ENCODE measurements at places on chromosomes 6 and 20. TPM values are rescaled to one million over a fixed set of nuclear protein-coding genes. Genes with fewer than 3 reads are reported as not detected.

INSM1 gene
- not detected for total RNA-seq

SH3BGRL2 gene
- total RNA-seq, result 12.2 TPM

OPRM1 gene
- not detected for total RNA-seq

DAAM2 gene
- 0.07 TPM for total RNA-seq

ADGRF5 gene
- not detected for total RNA-seq

SLC12A5 gene
- total RNA-seq, result not detected

DSE gene
- total RNA-seq, result 148 TPM

ENPP4 gene
- 1.2 TPM for total RNA-seq

BAG2 gene
- 3.8 TPM for total RNA-seq

BICRAL gene
- total RNA-seq, result 7.5 TPM

GPX5 gene
- total RNA-seq, result not detected

TOX2 gene
- 0.28 TPM for total RNA-seq

GRM4 gene
- total RNA-seq, result 1.1 TPM

COL9A3 gene
- total RNA-seq, result 0.14 TPM

CCDC170 gene
- under 0.01 TPM for total RNA-seq

MAP3K5 gene
- 6.8 TPM for total RNA-seq

SNX3 gene
- 172 TPM for total RNA-seq

KHDC1 gene
- 0.68 TPM for total RNA-seq

BMP7 gene
- total RNA-seq, result not detected

SAMD5 gene
- 1.4 TPM for total RNA-seq

SLC44A4 gene
- total RNA-seq, result 3.1 TPM

MAFB gene
- total RNA-seq, result 6.1 TPM

RAD21L1 gene
- total RNA-seq, result not detected

HLA-A gene
- 249 TPM for total RNA-seq

ZNF311 gene
- total RNA-seq, result 4.8 TPM

MAS1 gene
- total RNA-seq, result not detected

PNLDC1 gene
- total RNA-seq, result not detected

HLA-C gene
- 77.9 TPM for total RNA-seq

C6orf58 gene
- total RNA-seq, result not detected

SNAI1 gene
- not detected for total RNA-seq

MPIG6B gene
- not detected for total RNA-seq

TENT5A gene
- 16.4 TPM for total RNA-seq

SCUBE3 gene
- not detected for total RNA-seq

HLA-B gene
- 230 TPM for total RNA-seq

FAM217A gene
- not detected for total RNA-seq

SASH1 gene
- total RNA-seq, result 7.2 TPM

B4GALT5 gene
- total RNA-seq, result 45.3 TPM

NFS1 gene
- 46.5 TPM for total RNA-seq

POU3F2 gene
- total RNA-seq, result not detected

RCAN2 gene
- under 0.01 TPM for total RNA-seq

SLC24A3 gene
- 0.36 TPM for total RNA-seq

THBS2 gene
- total RNA-seq, result 0.50 TPM

FHL5 gene
- not detected for total RNA-seq
